Cerebellar nuclear complex (tissue), 1 donor: ENCODE measurements at places on chromosomes 2 and 18.

- DNase-seq = no peak
Observed at GRCh38 chr2:55136138-55136541, 85.9 kb upstream of the RTN4 start.

DNA sequence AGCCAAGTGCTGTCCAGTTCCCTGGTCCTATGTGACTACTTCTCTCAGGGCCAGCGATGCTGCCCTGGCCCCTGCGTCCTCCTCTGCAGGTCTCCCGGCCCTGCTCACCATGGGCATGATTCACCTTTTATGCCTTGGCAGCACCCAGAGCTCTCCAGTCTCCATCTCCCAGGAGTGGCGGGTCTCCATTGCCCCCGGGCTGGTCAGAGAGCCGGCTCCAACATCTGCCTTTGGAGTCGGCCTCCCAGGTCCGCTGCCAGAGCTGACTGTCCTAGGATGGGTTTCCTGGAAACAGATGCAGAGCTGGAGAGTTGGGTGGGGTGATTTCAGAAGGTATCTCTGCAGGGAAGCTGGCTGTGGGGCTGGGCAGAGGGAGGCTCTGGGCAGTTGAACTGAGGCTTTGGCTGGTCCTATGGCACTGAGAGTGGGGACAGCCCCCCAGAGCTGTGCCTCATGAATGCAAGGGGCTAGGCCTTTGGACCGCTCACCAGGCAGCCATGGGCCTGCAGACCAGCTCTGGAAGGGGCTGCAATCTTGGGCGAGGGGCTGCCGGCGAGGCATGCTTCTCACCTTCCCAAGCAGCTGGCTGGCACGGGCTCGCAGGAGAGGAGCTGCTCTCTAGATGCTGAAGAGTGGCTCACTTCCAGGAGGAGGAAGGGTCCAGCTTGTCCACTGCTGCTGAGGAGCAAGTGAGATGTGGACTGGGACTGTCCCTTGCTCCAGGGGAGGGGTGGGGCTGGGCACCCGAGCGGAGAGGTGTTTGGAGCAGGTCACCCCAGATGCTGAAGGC lies 59.8 kb upstream of the HS6ST1 start:
- no peak for DNase-seq

DNA sequence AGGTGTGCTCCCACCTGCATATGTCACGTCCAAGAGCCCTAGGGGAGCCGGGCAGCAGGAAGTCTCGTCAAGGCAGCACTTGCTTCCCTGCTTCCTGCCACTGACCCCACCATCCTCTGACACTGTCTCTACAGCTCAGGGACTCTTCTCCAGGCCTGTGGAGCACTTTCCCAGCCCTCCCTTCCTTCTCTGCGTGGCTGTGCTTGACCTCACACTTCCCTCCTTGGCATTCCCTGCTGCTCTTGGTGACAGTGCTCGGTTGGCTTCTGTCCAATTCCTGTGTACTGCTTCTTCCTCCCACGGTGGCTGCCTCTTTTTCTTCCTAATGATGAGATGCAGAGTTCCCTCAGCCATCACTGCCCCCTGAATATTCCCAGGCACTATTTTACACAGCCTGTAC lies 2.8 kb downstream of the CIDEA start:
- no peak for DNase-seq

DNA sequence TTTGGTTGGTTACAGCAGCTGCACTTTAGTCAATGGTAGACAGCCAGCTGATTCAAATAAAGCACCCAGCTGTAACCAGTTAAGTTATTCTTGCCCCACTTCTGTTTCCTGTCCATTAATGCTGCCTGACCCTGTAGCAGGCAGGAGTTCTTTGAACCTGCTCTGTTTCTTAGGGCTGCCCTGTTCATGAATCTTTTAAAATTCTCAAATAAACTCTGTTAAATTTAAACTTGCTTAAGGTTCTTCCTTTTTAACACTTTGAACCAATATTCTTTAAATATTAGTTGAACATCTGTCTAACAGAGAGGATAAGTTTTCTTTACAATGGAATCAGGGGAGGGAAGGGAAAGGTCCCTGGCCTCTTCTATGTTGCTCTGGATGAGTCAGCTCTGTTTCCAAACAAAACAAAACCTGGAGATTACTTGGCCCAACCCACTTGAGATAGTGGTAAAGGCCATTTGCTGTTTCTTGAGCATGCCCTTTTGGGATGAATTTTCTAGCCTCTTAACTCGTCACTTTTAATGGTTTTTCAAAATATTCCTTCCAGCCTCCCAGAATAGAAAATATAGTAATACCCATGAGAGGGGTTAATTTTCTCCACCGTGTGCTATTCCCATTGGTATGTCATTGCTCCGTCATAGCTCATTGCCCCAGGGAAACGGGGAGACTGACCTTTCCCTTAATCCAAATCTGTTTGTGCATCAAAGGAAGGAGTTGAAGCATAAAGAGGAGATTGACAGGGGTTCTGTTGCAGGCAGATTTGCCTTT lies 112.1 kb upstream of the FHL2 start:
- no peak for DNase-seq

GRCh38 chr2:23828986-23829385 lies 97.9 kb downstream of the ATAD2B start:
- DNase-seq = no peak

DNA sequence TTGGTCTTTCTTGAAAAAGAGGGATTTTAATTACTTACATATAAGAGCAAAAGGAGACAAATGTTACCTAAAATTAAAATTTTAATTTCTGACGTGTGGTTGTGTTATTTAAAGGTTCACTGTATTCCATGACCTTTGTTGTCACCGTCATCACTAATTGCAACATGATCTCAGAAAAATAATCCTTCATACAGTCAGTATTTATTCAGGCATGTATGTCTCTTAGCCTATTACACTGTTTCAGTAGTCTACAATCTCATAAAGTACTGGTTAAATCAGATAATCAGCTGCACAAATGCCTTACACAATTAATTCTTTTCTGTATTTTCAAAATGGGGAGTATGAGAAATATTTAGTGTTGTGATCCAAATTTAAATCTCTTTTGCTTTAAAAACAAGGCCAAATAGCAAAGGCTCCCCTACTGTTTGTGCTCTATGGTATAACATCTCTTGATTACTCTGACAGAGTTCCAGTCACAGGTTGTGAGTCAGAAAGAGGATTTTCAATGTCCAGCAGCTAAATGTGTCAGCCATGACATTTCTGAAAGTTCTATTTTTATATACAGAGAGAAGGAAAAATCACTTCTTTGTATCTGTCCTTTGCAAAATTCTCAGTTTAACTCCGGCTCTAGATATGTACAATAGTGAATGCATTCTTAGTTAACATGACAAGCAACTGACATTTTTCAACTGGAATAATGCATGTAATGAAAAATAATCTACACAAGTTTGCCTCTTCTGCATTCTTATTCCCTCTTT lies 184.0 kb downstream of the FIGN start:
- no peak for DNase-seq

DNA sequence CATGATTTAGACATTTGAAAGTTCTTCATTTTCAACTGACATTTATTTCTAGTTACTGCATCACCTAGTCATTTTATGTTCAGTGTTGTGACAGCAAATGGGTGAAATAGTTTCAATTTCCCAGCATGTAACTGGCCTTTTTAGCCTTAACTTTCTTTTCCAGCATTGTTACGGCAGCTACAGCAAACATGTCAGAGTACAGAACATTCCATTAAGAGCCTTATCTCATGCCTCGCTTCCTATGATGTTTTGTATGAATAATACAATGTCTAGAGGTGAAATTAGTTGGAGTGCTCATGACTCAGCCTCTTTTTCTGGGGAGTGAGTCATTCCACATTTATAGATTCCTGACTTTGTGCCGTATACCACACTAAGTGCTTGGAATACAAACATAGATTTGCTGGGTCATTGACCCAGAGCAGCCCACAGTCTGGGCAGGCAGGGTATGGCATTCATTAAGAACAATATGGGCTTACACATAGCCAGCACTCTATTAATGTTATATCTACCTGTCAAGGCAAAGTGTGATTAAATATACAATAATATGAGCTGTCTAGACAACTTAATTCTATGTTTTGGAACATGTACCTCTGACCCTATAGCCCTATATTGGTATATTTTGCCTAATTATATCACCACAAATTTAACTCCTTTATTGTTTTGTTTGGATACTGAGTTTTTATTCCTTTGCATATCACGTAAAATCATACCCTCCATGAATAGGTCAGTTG lies 72.2 kb downstream of the MAP2 start:
- DNase-seq = no peak

- DNase-seq = no peak
Observed at GRCh38 chr2:10397878-10398277, 50.2 kb downstream of the ODC1 start.

DNA sequence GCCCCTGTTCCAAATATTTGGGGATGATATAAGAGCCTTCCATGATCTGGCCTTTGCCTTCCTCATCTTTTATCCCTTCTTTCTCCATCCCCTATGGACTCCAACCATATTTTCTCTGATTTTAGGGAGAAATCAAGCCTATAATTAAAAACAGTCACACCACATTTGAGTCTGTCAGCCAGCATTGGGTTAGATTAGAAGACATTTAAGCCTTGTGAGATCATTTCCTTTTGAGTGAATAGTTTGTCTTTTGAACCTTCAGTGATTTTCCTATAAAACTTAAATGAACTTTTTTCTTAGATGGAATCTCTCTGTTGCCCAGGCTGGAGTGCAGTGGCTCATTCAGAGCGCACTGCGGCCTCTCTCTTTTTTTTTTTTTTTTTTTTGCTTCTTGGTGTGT lies 7.6 kb upstream of the C18orf32 start:
- no peak for DNase-seq

DNA sequence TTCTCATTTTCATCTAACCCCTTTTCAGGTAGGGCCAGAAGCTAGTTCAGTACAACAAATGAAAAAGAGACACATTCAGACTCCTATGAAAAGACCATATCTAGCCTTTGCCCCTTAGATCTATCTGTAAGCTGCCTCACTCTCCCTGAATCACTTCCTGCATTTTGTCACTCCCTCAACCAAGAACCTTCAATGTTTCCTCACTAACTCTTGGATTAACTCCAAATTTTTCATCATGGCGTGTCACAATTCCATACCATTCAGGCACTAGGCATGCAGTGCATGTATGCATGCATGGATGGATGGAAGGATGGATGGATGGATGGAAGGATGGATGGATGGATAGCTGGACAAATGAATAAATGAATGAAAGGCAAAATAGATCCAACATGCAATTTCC lies 356.9 kb downstream of the TNS1 start:
- DNase-seq = no peak

GRCh38 chr2:187976259-187976985 lies 315.3 kb upstream of the GULP1 start:
- no peak for DNase-seq

DNA sequence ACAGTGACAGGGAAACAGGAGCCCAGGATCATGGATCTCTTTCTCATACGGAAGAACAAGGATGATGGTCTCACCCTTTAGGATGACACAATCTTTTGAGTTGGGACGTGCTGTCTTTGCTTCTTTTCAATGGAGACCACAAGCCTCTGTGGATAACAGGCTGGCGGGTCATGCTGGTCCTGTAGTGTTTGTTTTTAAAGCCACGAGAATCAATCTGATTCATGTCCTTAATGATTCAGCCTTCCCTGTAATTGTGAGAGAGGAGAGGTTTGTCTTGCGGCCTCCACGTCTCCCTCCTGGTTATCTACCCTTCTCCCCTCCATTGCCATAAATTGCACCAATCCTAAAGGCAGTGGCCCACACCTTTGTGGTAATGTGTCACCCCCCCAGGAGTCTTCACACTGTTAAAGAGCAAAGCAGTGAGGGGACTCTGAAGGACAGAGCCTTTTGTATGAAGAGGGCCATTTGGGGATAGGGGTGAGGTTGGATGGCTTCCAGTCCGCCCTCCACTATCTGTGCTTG lies 87.7 kb upstream of the TGFA start:
- DNase-seq = no peak

GRCh38 chr2:16425462-16426336 lies 239.9 kb downstream of the CYRIA start:
- no peak for DNase-seq

DNA sequence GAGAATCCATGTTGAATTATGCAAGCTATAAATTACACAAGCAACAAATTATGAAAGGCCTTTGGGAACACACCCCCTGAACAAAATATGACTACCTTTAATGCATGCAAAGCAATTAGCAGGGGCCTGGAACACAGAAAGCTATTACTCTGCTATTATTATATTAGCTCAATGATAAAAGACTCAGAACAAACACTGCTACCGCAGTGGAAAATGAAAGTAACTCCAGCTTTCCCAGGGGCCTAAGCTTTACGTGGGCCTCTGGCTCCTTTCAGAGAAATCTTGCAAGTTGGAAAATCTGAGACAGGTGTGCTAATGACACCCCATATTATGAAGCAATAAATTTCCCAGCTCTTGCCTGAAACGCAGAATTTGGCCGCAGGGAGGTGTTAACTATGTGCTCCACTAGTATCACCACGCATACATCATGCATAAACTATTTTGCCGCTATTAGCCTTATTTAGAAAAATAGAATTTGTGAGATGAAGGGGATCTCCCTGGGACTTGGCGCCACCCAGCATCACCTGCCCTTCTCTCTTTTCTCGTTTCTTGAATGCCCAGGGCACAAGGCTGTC lies 321.6 kb upstream of the LYPD1 start:
- no peak for DNase-seq

DNA sequence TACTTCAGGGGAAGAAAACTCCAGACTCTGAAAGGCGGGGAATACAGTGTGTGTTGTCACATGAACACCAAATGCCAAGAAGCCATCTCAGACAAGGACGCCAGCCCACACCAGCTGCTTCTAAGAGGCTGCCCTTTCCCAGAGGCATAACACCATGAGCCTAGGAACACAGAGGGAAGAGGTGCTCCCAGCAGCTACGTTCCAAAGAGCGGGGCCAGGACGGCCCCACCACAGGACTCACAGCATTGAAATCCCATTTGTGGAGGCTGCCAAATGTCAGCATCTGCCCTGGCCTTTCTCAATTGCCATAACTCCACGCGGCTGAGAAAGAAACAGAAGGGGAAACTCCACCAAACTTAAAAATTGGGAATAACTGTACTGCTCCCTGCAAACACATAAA lies 20.1 kb upstream of the ID2 start:
- DNase-seq = no peak

- no peak for DNase-seq
Observed at GRCh38 chr2:73610111-73610510, 32.1 kb downstream of the NAT8 start.

GRCh38 chr2:57567245-57567644 lies 479.4 kb upstream of the VRK2 start:
- DNase-seq = no peak

DNA sequence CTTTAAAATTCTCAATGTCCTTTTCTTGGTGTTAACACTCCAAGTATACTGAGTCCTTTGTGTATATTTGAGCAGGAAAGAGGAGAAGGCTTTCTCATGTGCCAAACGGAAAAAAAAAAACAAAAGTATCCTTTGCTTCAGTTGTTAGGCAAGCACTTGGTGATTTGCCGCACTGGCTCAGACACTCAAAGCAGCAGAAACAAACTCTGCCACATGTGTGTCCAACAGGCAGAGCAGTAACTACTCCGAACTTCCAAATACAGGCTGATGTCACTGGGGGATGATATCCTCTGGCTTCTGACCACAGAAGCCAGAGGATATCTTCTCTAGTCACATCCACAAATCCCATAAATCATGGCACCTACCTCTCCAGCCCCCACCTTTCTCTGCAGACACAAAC lies 108.0 kb upstream of the SALL3 start:
- no peak for DNase-seq
